Mesangial cell (primary cell): ENCODE measurements at places on chromosomes 12 and 14. TPM values are rescaled to one million over a fixed set of nuclear protein-coding genes. Genes with fewer than 3 reads are reported as not detected.

Gene SOX5
- total RNA-seq: 1.8 and 6.1 TPM in 2 replicates

Gene RFX4
- not detected in 2 replicates for total RNA-seq

Gene KRT1
- not detected in 2 replicates for total RNA-seq

Gene CCDC88C
- total RNA-seq: 11.9 and 17.0 TPM in 2 replicates

Gene SDR9C7
- not detected in 2 replicates for total RNA-seq

Gene PRPH
- total RNA-seq: 1.5 TPM in 1 of 2 replicates, not detected in the other

Gene NKX2-1
- not detected in 2 replicates for total RNA-seq

Gene NGB
- total RNA-seq: not detected in 2 replicates

Gene TCL1B
- not detected in 2 replicates for total RNA-seq

Gene SERPINA9
- not detected in 2 replicates for total RNA-seq

Gene STAC3
- total RNA-seq: 0.63 TPM in 1 of 2 replicates, not detected in the other

Gene EIF4B
- 286 and 397 TPM in 2 replicates for total RNA-seq
